CD4-positive, alpha-beta memory T cell (primary cell): ENCODE measurements at places on chromosomes 7 and 10. TPM values are rescaled to one million over a fixed set of nuclear protein-coding genes. Genes with fewer than 3 reads are reported as not detected.

The HGF gene
- not detected for polyA plus RNA-seq

The CPN1 gene
- polyA plus RNA-seq: not detected

The RTKN2 gene
- 5.4 TPM for polyA plus RNA-seq

The RAPGEF5 gene
- polyA plus RNA-seq: not detected

The GIMAP1 gene
- polyA plus RNA-seq: 36.6 TPM

The TWIST1 gene
- not detected for polyA plus RNA-seq

The PCLO gene
- polyA plus RNA-seq: not detected

The OR2A12 gene
- not detected for polyA plus RNA-seq

The EPHB4 gene
- 0.08 TPM for polyA plus RNA-seq

The RALA gene
- 31.6 TPM for polyA plus RNA-seq

The ADRA2A gene
- polyA plus RNA-seq: not detected

The CEP55 gene
- 0.69 TPM for polyA plus RNA-seq

The FGFBP3 gene
- polyA plus RNA-seq: 1.1 TPM

The PTN gene
- polyA plus RNA-seq: not detected

The NEURL1 gene
- 0.82 TPM for polyA plus RNA-seq

The SFTPD gene
- polyA plus RNA-seq: not detected

The ASB15 gene
- 0.21 TPM for polyA plus RNA-seq

The CALCR gene
- polyA plus RNA-seq: not detected

The CDK5 gene
- 10.8 TPM for polyA plus RNA-seq

The GRID1 gene
- not detected for polyA plus RNA-seq

The NAT16 gene
- polyA plus RNA-seq: not detected

The SUN3 gene
- not detected for polyA plus RNA-seq

The SCART1 gene
- 1.2 TPM for polyA plus RNA-seq

The ZPBP gene
- polyA plus RNA-seq: not detected

The PRSS37 gene
- not detected for polyA plus RNA-seq

The PNLIP gene
- not detected for polyA plus RNA-seq
